ENCODE measurements at places on chromosomes 5 and 9.

GRCh38 chr5:33781286-33781685 lies 110.5 kb downstream of the ADAMTS12 start:
- DNase-seq: no peak

DNA sequence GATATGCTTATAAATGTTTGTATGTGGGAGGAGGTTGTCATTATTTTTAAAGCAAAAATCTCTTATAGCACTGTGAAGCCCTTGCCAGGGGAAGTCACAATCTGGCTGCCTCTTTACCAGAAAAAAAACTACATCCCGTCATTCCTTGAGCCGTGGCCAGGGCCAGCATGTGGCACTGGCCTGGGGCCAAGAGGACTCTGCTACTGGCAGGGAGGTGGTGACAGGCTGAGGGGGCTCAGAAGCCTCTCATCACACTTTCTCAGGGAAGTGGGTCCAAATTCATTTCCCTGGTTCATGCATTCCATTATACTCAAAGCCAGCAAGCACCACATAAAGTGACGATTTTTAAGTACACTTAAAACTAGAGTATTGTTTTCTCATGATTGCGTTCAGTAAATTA lies 457.3 kb downstream of the ZNF608 start:
- DNase-seq: peak; percentile 69

DNA sequence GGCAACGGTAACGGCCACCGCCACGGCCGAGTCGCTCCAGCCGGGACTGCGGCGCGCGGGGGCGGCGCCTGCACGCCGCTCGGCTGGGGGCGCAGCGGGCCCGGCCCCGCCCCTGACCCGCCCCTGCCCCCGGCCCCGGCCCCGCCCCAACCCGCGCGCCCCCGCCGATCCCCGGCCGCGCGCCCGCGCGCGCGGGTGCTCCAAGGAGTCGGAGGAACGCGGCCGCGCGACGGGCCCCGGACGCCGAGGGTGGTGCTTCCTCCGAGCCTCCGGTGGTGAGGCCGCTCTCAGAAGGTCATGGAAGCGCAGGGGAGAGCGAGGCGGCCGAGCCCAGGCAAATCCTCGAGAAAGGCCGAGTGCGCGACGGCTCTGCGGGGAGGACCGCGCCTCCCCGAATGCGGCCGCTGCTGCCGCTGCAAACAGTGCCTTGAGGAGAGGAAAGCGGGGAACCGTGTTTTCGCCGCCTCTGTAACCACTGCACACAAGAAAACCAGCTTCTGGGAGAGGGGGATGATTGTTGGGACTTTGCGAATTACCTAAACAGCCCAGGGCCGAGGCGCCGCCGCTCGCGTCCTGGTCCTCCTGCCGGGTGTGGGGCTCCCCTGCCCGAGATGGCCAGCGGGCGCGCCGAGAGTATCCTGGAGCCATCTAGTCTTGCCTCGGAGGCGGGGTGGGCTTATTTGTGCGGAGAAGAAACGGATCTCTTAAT lies at the start of gene LIFR:
TSS of gene LIFR (minus strand) at position 48 of the 709 bp plus-strand sequence. CDS start 25,999 bp downstream, outside the sequence.
- peak; percentile 21 for DNase-seq

GRCh38 chr5:171418316-171418981 lies 998 bp upstream of the FGF18 start:
- peak; percentile 3 for DNase-seq

DNA sequence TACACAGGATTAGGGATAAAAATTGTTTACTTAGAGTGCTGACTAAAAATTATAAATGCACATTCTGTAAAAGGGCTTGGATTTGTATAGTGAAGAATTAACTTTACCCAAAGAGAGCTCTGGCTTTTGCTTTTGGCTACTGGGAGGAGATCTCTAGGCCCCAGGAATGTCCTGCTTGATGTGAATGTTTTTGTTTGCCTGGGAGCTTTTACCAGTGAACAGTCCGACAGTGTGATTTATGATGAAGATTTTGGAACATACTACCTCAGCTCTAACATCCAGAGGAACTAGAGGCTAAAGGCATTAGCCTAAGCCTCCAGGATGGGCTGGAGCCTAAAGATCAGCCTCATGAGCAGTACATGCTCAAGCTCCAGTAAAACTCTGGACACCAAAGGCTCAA lies 103.7 kb upstream of the RFX3 start:
- no peak for DNase-seq

DNA sequence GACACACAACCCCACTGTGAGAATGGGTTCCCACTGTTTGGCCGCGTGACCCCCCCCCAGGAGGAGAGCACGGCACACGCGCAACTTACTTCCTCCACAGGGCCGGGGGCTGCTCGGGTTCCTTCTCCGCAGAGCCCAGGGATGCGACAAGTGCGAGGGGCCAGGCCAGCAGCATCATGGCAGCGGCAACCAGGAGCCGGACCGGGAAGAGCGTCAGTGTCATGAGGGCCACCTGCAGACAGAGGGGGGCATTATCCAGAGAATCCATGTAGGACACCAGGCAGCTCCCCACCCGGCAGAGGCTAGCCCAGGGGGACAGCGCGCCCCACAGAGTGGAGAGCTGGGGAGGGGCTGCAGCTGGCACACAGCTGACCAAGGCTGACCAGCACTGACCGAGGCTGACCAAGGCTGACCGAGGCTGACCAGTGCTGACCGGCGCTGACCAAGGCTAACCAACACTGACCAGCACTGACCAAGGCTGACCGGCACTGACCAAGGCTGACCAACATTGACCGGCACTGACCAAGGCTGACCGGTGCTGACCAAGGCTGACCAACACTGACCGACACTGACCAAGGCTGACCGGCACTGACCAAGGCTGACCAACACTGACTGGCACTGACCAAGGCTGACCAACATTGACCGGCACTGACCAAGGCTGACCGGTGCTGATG lies 22.3 kb downstream of the LPCAT1 start:
- no peak for DNase-seq

GRCh38 chr5:108983461-108984092 lies 235.9 kb downstream of the FER start:
- no peak for DNase-seq

GRCh38 chr5:27474047-27474309 lies 435.6 kb upstream of the CDH9 start:
- DNase-seq: no peak

GRCh38 chr5:59837071-59837470 lies 56.5 kb downstream of the PDE4D start:
- no peak for DNase-seq

GRCh38 chr5:79975422-79975821 lies 15.6 kb downstream of the MTX3 start:
- DNase-seq: no peak

DNA sequence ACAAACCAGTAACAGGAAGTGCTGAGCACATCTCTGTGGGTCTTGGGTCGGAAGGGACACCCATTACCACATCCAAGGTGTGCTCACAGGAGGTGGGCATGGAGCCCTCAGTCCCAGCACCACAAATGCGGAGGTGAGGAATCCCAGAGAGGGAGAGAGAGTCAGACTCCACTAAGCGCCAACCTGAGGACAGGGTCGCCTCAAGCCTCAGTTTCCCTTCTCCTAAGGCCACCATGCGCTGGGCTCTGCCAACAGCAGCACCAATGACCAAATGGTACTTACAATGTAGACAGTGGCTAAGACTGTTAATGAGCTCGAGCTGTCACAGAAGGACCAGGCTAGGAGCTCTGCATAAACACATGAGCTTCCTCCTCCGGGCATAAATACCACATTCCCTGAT lies 43.1 kb downstream of the BICD2 start:
- no peak for DNase-seq

DNA sequence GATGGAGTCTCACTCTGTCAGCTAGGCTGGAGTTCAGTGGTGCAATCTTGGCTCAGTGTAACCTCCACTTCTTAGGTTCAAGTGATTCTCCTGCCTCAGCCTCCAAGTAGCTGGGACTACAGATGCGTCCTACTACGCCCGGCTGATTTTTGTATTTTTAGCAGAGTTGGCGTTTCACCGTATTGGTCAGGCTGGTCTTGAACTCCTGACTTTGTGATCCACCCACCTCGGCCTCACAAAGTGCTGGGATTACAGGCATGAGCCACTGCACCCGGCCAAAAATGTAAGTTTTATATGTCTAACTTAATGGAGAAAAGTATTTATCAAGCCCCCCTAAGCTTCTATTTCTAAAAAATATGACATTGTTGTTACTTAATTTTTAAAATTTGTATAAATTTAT lies 98.2 kb upstream of the RIOK2 start:
- DNase-seq: no peak

- DNase-seq: no peak
These were observed 10.8 kb downstream of the NSG2 start for GRCh38 chr5:174056064-174056847.

- no peak for DNase-seq
These were observed 17.3 kb downstream of the GPBP1 start for GRCh38 chr5:57191163-57191562.

GRCh38 chr9:34484678-34485077 lies 26.1 kb downstream of the DNAI1 start:
- DNase-seq: no peak

- no peak for DNase-seq
These were observed 67.4 kb downstream of the PLK2 start for GRCh38 chr5:58392496-58392895.

GRCh38 chr9:120668399-120668798 lies 45.9 kb downstream of the MEGF9 start:
- DNase-seq: no peak

DNA sequence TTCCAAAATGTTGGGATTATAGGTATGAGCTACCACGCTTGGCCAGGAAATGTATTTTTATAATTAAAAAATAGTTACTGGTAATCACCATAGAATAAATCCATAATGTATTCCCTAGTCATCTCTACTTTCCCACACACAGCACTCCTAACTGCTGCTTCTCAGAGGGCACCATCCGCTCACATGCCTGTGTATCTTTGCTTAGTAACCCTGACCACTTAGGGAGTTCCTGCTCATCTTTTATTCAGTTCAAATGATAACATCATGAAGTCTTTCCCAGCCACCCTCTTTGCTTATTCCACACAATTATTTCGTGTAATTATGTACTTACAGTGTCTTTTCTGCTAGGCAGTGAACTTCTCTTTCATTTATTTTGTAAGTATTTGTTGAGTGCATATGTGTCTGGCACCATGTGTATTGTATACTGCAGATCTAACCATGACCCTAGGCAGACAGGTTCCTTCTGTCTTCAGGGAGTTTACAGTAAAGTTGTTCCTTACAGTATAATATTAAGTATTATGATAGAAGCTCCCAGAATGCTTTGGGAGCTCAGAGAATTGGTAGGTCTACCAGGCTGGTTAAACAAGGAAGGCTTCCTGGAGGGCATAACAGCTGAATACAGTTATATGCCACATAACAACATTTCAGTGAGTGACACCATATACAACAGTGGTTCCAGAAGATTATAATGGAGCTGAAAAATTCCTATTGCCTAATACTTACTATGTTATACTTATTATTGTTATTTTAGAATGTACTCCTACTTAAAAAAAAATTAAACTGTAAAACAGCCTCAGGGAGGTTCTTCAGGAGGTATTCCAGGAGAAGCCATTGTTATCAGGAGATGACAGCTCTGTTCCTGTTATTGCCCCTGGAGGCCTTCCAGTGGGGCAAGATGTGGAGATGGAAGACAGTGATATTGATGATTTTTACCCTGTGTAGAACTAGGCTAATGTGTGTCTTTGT lies 39.2 kb downstream of the DCAF10 start:
- no peak for DNase-seq

DNA sequence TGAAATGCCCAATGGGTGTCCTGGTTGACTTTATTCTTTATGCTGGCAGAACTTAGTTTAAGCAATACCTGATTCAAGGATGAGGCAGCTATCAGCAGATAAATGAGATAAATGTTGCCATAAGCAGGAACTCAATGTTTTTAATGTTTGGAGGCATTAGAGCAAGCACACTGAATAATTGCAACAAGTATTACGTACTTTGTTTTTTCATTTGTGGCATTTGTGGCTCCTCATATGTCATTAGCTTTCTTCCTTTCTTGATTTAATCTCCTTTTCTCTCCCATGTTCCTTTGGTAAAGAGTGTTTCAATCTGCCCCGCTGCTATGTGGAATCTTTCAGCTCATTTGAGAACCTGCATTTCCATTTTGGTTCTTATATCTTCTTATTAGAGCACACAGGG lies 6.4 kb upstream of the NR3C1 start:
- no peak for DNase-seq

- no peak for DNase-seq
These were observed 59.6 kb downstream of the RAI14 start for GRCh38 chr5:34715711-34716110.

- DNase-seq: no peak
These were observed 109.2 kb upstream of the PHYKPL start for GRCh38 chr5:178341851-178342140.

- DNase-seq: no peak
These were observed 218.9 kb downstream of the CACNA1B start for GRCh38 chr9:138096519-138096845.

Data from NCI-H1694 (cell line).